ENCODE measurements at places on chromosomes 7 and 10.

- no peak for DNase-seq
Observed at GRCh38 chr10:28680358-28680752, 3.0 kb downstream of the BAMBI start.

DNA sequence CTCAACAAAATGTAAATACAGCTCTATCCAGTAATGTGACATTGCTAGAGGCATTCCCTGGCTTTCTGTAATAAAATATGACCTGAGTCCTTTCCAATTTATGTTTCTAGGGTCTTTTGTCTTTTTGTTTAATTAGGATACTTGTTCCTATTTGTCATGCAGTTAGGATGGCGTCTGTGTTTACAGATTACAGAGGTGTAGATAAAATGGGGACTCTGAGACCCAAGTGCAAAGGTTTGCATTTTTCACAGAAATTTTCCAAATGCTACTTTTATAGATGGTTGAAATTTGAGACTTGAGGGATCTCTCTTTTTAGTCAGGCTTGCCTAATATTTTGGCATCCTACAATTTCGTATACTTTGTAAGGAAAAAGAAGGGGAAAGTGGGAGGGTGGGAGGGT lies 332.4 kb downstream of the PTEN start:
- no peak for DNase-seq

DNA sequence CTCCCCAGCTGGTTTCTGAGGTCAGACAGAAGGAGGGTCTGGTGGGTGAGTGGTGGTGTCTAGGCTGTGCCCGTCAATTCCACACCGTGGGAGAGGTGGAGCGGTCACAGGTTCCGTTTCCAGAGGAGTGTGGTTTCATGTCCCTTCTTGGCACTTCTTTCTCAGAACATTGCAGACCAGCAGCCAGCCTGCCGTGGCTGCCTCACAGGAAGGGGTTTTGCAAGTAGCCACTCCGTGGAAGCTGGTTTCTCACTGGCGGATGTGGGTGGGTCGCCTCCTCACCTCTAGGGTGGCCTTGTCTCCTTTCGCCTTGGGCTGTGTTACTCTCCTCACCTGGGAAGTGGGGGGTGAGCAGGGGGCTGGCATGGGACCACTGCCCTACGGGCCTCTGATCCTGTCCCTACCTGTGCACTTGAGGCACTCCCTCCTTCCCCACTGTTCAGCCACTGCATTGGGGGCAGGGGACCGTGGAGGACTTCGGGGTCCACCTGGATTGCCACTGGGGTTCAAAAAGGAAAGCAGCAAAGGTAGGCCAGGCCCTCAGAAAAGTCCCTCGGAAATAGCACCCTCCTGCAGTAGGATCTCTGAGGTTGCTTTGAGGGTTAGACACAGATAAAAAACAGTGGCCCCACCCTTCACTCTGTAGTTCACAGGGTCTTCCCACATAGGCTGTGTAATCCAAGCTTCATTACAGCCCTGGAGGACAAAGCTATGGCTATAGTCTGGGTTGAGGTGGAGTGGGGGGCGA lies 33.9 kb downstream of the TSPAN14 start:
- no peak for DNase-seq

- DNase-seq, result peak; percentile 12
Observed at GRCh38 chr10:124632064-124632531, 112.1 kb downstream of the FAM53B start.

- DNase-seq, result no peak
Observed at GRCh38 chr10:5402798-5403197, 1.8 kb downstream of the TUBAL3 start.

DNA sequence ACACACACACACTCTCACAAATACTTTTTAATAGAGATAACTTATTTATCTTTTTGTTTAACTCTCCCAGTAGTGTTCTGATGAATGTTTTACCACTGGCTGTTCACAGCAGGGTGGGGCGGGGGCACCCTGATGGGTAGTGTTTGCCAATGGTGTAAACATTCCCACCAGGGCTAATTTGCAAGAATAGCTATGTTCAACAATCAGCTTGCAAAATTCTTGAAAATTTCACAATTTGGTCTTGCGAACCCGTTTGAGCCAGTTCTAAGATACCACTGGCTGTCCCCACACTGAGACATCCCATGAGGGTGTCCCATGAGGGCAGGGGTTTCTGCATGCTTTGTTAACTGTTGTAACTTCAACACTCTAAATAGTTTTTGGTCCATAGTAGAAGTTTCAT lies 348.5 kb downstream of the CXCL12 start:
- no peak for DNase-seq

- DNase-seq, result no peak
Observed at GRCh38 chr7:18597754-18598153, 102.2 kb downstream of the HDAC9 start.

DNA sequence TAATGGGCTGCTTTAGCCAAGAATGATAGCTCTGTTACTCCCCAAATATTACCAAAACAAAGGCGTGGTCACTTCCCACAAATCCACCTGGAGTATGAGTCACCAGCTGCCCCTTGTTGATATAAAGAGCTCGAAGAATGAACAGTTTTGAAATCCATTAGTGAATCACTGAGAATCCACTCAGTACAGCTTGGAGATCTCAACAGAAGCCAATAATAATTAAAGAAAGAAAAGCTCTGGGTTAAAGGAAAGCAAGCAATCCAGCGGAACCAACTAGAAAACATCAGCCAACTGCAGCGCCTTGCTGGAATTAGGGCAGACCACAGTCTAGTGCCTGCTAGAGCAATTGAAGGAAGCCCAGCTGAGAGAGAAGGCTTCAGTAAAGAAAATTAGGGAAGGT lies 576.0 kb upstream of the C7orf33 start:
- no peak for DNase-seq

- DNase-seq, result peak; percentile 68
Observed at GRCh38 chr7:101386558-101387231, 24.0 kb downstream of the COL26A1 start.

DNA sequence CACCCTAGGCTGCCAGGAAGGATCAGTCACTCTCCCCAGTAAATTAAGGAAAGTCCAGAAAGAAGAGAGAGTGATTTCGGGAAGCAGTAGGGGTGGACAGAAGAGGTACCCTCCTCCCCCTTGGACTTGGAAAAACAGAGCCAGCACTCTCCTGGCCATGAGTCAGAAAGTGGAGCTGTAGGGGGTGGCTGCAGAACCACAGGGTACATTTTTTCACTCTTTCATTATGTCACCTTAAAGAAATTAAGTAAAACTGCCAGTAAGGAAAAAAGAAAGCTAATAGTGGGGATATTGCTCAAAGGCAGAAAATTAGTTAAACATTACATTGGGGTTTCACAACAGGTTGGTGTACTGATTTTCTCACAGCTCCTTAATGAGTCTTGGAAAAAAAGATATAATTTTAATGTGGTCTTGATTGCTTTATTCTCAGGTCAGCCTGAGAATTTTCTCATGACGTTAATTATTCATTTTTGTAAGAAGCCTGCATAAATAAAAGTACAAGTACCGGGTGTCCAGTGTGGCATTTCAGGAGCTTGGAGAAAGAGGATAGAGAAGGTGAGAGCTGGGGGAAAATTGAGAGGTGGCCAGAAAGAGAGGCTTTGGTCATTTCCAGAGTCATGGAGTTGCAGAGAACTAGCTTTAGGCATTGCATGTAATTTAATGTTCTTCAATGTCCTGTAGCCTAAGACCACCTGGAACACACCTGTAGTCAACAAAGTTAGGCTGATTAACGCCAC lies 23.2 kb upstream of the AOAH start:
- DNase-seq, result peak; percentile 3

- DNase-seq, result no peak
Observed at GRCh38 chr10:110396284-110396651, 91.5 kb upstream of the SMNDC1 start.

DNA sequence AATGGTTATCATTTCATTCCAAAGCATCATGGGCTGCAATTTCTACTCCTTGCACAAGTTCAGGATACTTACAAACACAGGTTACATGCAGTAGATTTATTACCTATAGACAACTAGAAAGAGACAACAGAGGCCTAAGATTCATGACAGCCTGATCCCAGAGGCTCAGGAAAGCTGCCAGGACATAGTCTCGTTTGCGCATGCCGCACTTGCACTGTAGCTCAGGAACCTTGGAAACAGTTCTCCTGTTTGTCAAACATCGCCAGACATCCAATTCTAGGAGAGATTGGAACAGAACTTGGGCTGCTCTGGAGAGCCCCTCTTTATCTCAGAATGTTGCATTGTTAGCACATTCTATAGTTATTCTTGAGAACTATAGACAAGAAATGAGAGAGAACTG lies 216.2 kb upstream of the CDC14C start:
- no peak for DNase-seq

GRCh38 chr10:43287056-43288007 lies 20.5 kb upstream of the RASGEF1A start:
- peak; percentile 18 for DNase-seq

GRCh38 chr10:77475522-77475921 lies 162.1 kb downstream of the KCNMA1 start:
- no peak for DNase-seq

GRCh38 chr10:20181434-20181833 lies 365.2 kb downstream of the PLXDC2 start:
- DNase-seq, result no peak

GRCh38 chr10:1368842-1369171 lies 312.6 kb downstream of the WDR37 start:
- DNase-seq, result peak; percentile 9

DNA sequence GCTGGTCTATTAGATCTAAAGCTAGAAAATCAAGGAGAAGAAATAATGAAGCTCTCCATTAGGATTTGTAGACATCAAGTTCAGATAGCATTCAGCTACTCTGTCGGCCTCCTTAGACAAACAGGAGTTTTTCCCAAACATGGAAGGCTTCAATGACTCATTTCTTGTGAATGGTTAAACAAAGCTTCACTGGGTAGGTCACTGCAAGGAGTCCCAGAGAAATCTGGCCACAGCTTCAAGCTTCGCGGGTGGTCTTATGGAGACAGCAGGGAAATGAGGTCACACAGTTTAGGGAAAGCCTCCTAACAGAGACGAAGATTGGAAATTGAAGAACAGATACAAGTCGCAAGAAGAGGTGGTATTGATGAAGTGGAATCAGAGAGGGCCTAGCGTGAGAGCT lies 22.6 kb upstream of the LRRC72 start:
- DNase-seq, result peak; percentile 4

- DNase-seq, result no peak
Observed at GRCh38 chr7:45601094-45601493, 26.9 kb downstream of the ADCY1 start.

- no peak for DNase-seq
Observed at GRCh38 chr7:3730276-3730675, 429.2 kb downstream of the SDK1 start.

- DNase-seq, result no peak
Observed at GRCh38 chr7:100353685-100354330, 4.1 kb upstream of the PILRB start.

GRCh38 chr7:19111474-19112273 lies 5.8 kb downstream of the TWIST1 start:
- DNase-seq, result peak; percentile 68
